ENCODE measurements at places on chromosomes 5 and 9.

GRCh38 chr5:54470128-54470527, 14.6 kb downstream of the HSPB3 start:
- DNase-seq, result no peak

DNA sequence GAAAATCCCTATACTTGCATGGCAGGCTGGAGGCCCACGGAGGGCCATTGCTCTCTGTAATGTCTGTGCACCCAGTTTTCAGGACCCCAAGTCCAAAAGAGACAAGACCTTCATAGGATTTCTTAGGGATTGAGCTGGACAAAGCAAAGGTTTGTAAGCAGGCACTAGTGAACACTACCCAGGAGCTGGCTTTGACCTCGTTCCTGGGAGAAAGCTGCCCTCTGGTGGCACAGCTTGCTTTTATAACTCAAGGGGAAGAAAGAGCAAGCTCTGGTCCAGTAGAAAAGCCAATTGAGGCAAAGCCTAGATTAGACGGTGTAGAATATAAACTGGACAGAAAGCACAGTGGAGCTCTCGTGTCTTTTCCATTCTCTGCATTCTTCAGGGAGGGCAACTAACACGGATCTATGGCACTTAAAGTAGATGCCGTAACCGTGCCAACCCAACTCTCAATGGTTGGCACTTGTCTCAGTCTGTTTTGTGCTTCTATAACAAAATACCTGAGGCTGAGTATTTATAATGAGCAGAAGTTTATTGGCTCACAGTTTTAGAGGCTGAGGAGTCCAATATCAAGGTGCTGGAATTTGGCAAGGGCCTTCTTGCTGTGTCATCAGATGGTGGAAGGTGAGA, 7.9 kb downstream of the GABRP start:
- DNase-seq, result peak; percentile 60

- DNase-seq, result no peak
Observed at GRCh38 chr5:68482199-68482598, 266.6 kb downstream of the PIK3R1 start.

DNA sequence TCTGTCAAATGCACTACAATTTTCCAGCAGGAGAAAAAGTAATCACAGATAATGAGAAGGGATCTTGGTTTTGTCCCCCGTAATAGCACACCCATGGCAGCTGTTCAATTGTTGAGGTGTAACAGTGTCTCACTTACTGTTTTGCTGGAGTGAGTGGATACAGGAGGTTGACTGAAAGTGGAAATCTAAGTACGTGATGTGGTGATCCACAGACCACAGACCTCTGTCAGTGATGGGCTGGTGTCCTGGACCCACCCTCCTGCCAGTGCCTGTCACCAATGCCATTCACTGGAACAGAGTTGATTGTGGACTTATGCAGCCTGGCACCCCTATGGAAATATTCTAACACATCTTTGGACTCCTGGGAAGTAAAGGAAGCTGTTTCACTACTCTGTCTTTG, 261.7 kb downstream of the TRPM3 start:
- DNase-seq, result no peak

DNA sequence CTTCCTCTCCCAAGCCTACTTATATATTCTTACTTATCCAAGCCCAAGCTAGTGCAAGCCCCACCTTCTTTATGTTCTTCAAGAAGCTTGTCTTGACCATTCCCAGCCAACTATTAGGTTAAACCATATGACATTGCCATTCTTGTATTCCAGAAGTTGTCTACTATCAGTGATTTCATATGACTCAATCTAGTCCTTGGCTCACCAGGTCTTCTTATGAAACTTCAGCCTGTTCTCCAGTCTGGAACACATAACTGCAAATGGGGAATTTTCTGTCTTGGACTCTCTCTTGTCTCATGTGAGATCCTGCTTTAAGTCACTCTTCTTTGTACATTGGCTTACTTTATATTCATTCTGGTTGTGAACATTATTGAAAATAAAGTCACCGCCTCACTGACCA, 130.7 kb downstream of the TTLL11 start:
- no peak for DNase-seq

GRCh38 chr9:72489986-72490385, 31.4 kb upstream of the TMC1 start:
- DNase-seq, result no peak

GRCh38 chr5:125450771-125451170, 704.3 kb upstream of the ZNF608 start:
- no peak for DNase-seq

DNA sequence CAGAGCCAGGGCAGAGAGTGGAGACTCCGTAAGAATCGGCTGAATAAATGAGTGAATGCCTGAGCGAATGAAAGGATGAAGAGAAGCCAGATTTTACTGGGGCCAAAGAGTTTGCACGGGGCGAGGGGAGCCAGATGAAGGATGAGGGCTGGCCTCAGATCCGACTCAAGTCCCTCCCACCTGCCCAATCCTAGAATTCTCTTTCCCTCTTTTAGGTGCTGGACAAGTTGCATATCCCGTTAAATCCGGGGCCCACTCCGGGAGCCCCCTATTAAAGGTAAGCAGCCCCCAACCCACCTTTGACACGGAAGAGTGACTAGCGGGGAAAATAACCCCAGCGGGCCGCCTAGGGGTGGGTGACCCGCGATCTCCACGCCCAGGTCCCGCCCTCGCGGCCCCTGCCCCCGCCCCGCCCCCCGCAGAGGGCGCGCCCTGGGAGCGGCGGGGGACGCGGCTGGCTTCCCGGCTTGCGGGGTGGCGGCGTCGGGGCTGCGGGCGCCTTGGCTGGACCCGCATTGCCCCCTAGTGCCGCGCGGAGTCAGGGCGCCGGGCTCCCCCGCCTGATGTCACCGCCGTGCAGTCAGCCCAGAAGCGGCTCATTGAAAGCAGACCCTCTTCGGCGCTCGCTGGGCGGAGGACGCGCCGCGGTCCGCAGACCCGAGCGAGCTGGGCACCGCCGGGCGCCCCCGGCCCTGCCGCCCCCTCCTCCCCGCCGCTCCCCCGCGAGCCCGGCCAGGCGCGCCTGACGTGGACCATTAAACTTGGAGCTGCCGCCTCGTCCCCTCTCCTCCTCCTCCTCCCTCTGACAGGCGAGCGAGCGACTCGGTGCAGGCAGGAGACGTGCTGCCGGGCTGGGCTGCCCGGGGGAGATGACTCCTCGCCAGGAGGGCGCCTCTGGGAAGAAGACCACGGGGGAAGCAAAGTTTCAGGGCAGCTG, at the start of gene ADRA1B:
Gene ADRA1B, plus strand, starts transcription at position 579 of the 937 bp plus-strand sequence. CDS start 424 bp downstream, outside the sequence.
- DNase-seq, result no peak

DNA sequence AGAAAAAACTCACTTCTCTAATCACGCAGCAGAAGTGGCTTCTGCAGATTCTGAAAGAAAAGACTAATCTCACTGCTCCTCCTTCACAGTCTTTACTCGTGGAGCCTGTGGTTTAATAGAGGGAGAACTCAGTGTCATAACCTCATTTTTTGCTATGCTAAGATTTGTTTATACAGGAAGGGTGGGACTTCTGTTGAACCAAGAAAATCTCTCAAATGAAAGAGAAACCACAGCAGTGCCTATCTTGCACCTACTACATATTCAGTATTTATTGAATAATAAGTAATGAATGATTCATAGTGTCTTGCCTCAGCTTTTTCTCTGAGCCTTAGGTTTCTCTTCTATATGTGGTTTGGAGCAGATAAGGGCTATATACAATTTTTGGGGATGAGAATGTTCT, 136.1 kb upstream of the DMAC1 start:
- DNase-seq, result no peak

DNA sequence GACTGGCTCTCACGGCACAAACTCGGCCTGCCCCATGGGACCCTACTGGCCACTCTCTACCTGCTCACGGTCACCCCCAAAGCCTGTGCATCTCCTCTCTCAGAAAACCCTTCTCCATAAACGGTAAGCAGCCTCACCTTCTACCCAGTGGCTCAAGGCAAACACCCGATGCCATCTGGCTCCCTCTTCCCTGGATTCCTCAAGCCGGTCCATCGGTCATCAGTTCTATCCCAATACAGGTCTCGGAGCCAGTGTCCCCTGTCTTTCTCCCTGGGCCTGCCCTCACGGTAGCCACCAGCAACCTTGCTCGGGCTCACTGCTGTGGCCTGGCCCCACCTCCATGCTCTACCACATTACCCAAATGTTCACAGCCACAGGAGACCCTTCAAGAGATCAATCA, 134.1 kb downstream of the ROR2 start:
- DNase-seq, result no peak

DNA sequence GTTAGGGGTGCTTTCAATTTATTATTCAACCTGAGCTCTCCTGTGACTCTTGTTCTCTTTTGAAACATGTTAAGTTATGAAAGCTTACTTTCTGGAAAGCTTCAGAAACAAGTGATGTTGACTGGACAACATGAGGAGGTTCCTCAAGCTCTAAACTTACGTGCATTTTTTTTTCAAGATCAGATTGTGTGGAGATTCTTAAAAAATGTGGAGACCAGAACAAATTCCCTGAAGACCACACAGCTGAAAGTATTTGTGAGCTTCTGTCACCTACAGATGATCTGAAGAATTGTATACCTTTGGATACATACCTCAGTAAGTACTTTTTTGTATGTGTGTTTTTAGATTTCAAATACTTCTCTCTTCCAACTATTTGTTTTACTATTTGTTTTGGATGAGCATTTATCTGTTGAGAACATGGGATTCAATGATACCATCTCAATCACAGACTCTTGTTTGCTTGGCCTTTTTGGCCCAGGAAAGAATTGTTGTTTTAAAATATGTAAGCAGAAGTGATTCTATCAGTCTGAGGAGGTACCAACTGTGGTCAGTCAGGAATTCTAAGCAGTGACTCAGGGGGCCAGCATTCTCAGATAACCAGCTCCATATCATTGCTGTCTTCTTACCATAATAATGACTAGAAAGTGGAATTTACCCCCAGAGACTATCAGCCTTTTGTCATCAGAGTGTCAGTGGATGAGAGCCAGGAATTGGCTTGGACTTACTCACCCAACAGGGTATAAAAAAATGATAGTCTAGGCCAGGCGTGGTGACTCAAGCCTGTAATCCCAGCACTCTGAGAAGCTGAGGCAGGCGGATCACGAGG, 34.4 kb upstream of the GLIPR2 start:
- peak; percentile 91 for DNase-seq

DNA sequence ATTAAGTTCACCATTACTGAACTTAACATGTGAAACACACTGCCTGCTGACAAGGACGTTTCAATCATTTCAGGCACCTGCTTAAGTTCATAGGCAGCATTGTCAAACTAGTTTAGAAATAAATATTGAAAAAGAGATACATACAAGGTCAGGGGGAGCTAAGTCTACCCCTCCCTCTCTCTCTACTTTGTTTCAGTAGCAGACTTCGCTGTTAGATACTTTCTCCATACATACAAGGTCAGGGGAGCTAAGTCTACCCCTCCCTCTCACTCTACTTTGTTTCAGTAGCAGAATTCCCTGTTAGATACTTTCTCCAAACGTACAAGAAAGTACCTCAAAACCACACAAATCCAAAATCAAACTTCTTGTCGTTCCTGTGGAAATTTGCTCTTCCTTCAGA, 387.4 kb upstream of the PDE4D start:
- no peak for DNase-seq

- DNase-seq, result no peak
Observed at GRCh38 chr5:148425808-148426207, 42.0 kb downstream of the FBXO38 start.

GRCh38 chr9:114313186-114313585, 9.7 kb upstream of the ORM1 start:
- DNase-seq, result no peak

DNA sequence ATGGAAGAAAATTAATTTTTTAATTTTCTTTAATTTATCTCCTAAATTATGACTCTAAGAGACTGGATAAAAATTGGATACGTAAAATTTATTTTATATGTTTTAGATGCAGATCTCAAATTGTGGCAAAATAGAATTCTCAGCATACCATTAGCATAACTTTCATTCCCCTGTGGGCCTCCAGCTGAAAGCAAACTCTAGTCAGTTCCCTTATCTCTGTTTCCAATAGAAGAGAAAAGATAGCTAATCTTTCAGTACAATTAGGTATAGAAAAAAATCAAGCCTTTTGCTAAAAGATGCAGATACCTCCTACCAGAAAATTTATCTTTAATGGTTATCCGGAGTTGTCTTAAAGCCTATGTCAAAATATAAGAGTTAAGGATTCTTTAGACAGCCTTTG, 1530.6 kb downstream of the EFNA5 start:
- DNase-seq, result no peak

DNA sequence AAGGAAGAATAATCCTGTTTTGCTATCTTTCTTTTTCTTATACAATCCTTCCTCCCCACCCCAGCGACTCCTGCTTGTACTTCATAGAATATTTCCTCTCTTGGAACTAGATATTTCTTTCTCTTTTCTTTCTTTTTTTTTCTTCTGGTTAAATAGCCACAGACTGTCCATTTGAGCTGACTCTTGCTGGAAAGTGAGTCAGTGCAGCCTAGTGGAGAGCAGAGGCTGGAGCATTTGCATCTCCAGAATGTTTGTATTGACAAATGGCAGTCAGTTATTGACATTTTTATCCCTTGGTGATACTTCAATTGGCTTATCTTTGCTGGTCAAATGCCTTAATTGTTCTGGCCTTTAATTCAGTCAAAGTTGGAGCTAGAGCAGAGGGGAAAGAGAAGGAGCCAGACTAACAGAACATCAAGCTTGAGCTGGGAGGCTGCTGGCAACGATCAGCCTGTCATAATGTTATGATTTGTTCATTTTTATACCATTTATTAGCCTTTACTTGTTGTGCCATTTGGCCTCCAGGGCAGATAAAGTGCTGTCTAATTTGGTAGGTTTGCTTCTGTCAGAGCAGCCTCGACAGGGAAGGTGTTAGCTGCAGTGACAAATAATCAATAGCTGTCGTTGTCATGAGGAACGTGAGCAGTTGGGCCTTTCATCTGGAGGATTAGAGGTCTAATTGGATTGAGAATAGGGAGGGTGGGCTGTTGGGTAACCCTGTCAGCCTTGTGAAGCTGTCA, 69.0 kb downstream of the INVS start:
- peak; percentile 26 for DNase-seq

GRCh38 chr5:31786090-31786631, 147.2 kb downstream of the PDZD2 start:
- no peak for DNase-seq

All from RKO (cell line).